Central memory CD4-positive, alpha-beta T cell (primary cell): ENCODE measurements at places on chromosomes 1 and 21.
A peak's percentile ranks its signal among the peaks of the same experiment; 100 is the strongest.

DNA sequence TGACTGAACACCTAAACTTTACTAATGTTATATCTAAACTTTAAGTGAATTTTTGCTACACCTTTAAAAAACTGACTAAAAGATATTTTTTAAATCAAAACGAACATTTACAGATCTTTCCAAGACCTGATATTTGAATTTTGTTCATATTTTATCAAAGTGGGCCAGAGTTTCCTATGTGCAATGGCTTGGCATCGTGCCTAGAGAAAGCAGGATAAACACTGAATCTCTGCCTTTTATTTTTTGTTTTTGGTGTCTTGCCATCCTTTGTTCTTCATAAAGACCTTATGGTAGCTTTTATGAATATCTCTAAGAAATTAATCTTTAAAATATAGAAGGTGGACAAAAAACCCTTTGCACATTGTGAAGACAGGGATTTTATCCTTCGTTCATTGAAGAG is 25.8 kb upstream of the VPS26C start:
- DNase-seq: no peak

DNA sequence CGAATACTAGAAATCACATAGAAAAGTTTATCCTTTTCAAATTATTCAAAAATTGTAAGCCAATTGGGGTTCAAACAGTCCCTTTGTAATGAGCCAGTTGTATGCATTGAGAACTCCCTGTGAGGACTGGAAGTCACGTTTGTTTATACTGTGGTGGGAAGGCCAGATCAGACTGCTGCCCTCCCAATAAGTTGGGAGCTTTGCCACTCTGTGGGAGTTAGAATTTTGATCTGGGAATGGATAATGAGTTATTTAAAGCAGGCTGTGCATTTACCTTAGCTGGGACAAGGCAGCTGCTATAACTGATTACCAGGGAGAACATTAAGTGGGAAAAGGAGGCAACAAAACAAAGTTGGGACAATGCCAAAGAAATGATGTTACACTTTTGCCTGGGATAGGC is 178.8 kb downstream of the SDCCAG8 start:
- no peak for DNase-seq

- DNase-seq: no peak
These were observed 95.0 kb downstream of the COL24A1 start for GRCh38 chr1:86061551-86061990.

DNA sequence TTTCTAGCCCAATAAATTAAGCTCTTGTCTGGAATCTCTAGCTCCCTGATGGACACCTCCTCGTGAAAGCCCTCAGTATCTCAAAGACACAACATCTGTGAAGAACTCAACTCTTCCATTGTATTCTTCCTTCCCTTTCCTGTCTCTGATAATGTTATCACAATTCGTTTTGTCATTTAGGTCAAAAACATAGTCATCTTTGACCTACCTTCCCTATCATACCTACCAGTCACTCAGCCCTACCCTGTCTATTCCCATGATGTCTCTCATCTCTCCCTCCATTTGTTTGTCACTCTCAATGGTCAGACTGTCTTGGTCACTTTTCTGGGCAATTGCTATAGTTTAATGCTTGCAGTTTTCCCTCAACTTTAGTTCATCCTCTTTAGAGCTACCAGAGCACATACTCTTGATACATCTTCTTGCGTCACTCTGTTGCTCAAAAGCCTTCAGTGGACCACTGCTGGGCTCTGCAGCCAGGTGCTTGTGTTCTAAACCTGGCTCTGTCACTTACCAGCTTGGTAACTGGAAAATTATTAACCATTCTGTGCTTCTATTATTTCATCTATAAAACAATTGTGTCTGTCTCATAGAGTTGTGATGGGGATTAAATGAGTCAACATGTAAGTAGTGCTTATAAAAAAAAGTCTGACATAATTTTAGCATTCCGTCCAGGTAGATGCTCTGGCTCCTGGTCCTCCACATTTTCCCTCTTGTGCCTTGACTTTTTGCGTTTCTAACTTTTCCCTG is 39.6 kb downstream of the DDR2 start:
- no peak for DNase-seq

GRCh38 chr1:73701826-73702225 is 496.1 kb downstream of the LRRIQ3 start:
- no peak for DNase-seq

- peak; percentile 51 for DNase-seq
These were observed 7.7 kb upstream of the GPATCH4 start for GRCh38 chr1:156608981-156609380.

GRCh38 chr1:117493906-117494305 is 111.9 kb upstream of the TENT5C start:
- DNase-seq: no peak

DNA sequence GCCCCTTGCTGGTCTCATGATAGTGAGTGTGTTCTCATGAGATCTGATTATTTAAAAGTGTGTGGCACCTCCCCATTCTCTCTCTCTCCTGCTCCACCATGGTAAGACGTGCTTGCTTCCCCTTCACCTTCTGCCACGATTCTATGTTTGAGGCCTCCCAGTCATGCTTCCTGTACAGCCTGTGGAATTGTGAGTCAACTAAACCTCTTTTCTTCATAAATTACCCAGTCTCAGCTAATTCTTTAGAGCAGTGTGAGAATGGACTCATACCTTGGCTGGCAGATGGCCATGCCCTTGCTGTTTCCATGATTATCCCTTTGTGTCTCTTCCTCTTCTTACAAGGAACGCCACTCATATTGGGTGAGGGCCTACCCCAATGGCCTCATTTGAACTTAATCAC is 40.3 kb downstream of the PSMG1 start:
- no peak for DNase-seq

DNA sequence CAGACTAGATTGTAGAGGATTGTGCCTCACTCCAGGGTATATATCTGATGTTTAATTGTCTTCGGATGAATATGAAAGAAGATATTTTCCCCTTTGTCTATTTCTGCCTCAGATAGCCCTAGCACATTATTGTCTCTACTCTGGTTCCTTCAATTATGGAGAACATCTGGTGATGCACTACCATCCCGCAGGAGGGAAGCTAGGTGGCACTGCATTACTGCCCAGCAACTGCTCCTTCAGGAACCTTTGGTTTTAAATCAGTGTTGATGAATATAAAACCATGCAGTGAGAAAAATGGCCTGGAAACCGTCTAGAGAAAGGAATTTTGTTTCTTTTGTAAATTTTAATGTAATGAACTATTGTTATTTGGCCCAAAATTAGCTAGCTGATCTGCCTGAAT is 68.5 kb downstream of the GPR88 start:
- DNase-seq: no peak

DNA sequence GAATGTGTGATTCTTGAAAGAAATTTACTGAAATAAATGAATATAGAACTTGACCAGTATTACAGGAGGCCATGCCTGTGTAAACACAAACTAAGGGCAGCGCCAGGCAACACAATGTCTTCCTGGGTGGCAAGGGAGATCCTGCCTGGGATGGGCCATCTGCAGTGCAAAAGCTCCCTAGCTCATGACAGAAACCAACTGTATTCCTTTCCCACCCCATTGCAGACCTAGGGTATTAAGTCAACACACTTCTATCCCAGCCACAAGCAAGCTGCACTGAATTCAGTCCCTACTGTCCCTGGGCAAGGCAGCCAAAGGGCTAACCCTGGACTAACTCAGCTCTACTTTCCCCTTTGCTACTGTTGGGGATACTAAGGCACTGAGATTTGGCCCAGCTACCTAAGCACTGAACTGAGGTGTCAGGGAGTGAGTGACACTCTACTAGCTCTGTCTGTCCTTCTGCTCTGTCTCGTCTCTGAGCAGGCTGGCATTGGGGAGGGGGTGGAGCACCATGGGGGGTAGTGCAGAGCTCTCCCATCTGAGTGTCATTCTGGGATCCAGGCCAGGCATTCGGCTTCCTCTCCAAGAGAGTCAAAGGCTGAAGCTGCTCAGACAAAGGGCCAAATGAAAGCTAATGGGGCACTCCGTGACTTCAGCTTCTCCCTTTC is 2.5 kb downstream of the INKA2 start:
- no peak for DNase-seq

GRCh38 chr1:48790397-48790796 is 13.7 kb upstream of the BEND5 start:
- no peak for DNase-seq
